ENCODE measurements at places on chromosomes 1 and 21.

- DNase-seq: peak; percentile 19
Observed at GRCh38 chr1:230977761-230978490, 735 bp downstream of the TTC13 start.

DNA sequence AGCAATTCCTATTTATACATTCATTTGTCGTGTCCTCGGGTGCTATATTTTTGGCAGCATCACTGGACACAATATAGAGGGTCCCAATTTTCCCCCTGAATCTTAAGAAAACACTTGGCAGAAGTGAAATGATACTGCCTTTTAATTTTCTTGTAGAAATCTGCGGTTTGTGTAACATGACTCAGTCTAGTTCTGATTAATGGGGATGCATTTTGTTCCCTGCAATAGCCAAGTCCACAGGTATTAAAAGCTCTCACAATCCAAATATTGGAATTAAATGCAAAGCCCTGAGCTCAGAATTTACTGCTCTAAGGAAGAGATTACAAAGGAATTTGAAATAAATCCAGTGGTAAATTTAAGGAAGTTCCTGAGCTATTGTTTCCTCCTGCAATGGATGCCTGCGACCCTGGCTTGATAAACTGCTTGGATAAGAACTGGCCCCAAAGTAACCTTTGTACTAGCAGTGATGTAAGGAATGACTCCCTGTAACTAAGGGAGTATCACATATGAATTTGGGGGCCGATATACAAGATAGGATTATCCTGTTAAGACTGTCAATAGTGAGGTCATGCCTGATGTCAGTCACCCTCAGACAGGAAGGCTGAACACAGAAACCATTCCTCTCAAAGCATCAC is 349.7 kb upstream of the C1orf87 start:
- no peak for DNase-seq

GRCh38 chr1:170623171-170623570 is 40.8 kb upstream of the PRRX1 start:
- no peak for DNase-seq

- no peak for DNase-seq
Observed at GRCh38 chr1:62045574-62045973, 149.1 kb upstream of the L1TD1 start.

- DNase-seq: no peak
Observed at GRCh38 chr1:43373066-43373940, 5.5 kb upstream of the ELOVL1 start.

- no peak for DNase-seq
Observed at GRCh38 chr1:246181241-246181640, 325.8 kb downstream of the SMYD3 start.

GRCh38 chr1:241799416-241799815 is 48.6 kb upstream of the EXO1 start:
- DNase-seq: no peak

DNA sequence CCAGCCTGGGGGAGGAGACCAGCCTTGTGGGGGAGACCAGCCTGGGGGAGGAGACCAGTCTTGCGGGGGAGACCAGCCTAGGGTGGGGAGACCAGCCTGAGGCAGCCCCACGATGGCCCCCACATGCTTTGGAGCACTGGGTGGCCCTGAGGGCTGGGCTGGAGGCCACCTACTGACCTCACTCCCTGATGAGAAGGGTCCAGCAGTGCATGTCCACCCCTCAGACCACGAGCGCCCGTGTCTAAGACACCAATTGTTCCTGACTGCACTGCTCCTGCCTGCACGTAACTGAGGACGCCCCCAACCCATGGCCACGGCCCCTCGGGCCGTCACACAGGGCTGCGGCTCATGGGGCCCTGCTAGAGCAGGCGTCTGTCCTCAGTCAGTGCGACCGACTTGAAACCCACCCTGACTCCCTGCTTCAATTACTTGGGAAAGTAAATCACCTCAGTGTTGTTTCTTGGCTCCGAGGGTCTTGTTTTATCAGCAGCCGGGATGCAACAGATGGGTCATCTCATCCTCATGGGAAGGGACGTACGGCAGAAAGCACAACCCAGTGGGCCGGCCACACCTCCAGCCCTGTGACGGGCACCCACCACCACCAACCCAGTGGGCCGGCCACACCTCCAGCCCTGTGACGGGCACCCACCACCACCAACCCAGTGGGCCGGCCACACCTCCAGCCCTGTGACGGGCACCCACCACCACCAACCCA is at the start of gene SPATC1L:
Gene SPATC1L, minus strand, starts transcription at position 550 of the 715 bp plus-strand sequence. CDS start 1,643 bp downstream, outside the sequence.
- peak; percentile 21 for DNase-seq
